ENCODE measurements at places on chromosomes 13 and 19. TPM values are rescaled to one million over a fixed set of nuclear protein-coding genes. Genes with fewer than 3 reads are reported as not detected.

- no peak for DNase-seq
These were observed 400.8 kb upstream of the ATXN8OS start for GRCh38 chr13:69706807-69707206.

DNA sequence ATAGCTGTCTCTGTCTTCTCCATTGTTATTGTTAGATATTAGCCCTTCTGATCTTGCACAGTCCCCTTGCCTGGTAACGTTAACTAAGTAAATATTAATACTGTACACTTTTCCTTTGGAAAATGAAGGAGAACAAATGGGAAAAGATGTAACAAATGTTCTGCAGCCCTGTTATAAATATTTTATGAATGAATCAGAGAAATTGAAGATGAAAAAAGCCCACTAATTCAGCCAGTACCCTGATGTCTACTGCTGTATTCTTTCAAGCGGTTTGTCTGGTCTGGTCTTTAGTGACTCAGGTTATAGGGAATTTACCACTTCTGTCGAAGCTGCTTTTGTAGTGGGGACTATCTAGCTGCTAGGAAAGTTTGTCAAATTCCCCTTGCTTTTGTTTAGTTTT lies 121.0 kb downstream of the COG6 start:
- no peak for DNase-seq

DNA sequence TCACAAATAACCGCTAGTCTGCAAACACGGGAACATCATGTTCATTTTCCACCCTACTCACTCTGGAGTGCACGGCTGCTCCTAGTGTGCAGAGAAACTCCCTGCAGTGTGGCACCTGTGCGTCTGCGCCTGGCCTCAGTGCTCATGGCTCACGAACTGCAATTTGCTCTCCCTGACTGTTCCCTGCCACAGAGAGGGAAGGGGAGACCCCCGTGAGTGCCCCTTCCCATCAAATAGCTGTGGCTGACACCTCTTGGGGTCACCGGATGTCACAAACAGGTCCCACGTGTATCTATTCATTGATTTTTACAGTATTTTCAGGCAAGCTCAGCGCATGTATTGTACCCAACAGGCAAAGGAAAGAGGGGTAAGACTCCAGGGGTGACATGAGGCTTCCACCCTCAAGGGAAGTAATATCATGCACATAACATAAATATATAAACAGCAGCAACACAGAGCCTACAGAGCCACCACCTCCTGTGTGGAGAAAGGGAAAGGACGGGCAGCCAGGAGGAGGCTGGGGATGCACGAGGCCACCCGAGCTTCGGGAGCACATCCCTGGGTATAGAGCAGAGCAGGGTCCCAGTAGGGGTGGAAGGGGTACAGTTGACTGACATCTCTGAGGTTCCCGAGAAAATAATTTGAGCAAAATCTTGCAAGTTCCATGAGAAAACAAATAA lies 140.3 kb upstream of the SOX1 start:
- no peak for DNase-seq

GRCh38 chr13:50277906-50278305 lies 262.7 kb downstream of the KCNRG start:
- DNase-seq, result no peak

DNA sequence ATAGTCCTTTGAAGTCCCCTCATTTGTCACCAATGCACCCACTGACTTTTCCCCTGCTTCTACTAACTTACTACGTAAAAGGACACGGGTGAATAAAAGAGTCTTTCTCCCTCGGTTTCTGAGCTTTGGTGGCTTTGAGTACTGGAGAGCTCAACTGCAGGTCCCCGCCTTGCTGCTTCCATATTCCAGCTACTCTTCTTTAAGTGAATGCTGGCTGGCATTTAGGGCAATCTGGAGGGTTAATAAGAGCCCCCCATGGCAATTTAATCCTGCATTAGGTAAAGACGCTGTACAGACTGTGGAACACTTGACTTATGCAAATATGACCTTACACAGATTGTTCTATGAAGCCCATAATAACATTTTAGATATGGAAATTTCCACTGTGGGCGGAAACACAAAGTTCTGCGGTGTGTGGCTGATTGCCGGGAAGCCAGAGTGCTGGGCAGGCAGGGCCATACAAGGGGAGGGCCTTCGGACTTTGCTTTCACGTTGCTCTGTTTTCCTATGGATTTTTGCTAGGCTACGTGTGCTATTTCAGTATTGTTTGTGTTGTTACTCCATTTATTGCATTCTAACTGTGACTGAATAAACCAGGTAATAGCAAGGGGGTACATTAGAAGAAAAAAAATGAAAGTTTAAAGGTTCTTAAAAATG lies 97.5 kb downstream of the SLC10A2 start:
- no peak for DNase-seq

The SMG9 gene
- 58.5 TPM for total RNA-seq

- DNase-seq, result no peak
These were observed 134.2 kb downstream of the TSHZ3 start for GRCh38 chr19:31214997-31215396.

- DNase-seq, result peak; percentile 12
These were observed 2700.2 kb downstream of the PCDH9 start for GRCh38 chr13:64529874-64530485.

The FBXO27 gene
- 1.8 TPM for total RNA-seq

The TRPM4 gene
- 25.1 TPM for total RNA-seq

- DNase-seq, result no peak
These were observed 132.5 kb downstream of the NALCN start for GRCh38 chr13:101283782-101284181.

GRCh38 chr13:94233401-94233800 lies 246.1 kb downstream of the DCT start:
- peak; percentile 59 for DNase-seq

The CEACAM20 gene
- total RNA-seq, result not detected

The PLEKHJ1 gene
- total RNA-seq, result 89.5 TPM

DNA sequence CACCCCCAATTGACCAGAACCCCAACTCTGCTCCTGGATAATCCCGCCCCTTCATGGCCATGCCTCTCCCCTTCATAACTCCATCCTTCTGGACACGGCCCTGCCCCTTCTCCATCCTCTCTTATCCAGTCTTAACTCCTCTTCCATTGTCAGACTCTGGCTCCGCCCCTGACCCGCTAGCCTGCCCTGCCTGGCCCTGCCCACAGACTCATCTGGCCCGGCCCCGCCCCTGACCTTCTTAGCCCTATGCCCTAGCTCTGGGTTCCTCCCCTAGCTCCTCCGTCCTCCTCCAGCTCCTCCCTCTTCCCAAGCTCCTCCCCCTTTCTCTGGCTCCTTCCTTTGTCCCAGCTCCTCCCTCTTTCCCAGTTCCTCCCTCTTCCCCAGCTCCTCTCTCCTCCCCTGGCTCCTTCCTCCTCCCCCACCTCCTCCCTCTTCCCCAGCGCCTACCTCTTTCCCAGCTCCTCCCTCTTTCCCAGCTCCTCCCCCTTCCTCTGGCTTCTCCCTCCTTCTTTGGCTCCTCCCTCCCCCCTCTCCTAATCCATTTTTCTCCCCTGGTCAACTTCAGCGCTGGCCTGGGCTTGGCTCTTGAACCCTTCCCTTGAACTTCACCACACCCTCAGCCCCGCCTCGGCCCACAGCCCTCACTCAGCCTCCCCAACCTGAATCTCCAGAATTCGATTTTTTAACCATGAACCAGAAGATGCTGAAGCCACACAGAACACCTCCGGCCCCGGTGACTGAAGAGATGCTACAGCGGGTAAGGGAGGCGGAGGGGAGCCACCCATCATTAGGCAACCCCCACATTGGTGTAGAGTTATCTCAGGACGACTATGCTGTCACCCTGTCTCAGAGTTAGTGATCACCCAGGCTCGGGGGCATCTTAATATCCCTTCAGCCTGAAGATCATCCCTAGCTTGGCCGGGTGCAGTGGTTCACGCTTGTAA lies 9.2 kb upstream of the ZNF358 start:
- peak; percentile 99 for DNase-seq

DNA sequence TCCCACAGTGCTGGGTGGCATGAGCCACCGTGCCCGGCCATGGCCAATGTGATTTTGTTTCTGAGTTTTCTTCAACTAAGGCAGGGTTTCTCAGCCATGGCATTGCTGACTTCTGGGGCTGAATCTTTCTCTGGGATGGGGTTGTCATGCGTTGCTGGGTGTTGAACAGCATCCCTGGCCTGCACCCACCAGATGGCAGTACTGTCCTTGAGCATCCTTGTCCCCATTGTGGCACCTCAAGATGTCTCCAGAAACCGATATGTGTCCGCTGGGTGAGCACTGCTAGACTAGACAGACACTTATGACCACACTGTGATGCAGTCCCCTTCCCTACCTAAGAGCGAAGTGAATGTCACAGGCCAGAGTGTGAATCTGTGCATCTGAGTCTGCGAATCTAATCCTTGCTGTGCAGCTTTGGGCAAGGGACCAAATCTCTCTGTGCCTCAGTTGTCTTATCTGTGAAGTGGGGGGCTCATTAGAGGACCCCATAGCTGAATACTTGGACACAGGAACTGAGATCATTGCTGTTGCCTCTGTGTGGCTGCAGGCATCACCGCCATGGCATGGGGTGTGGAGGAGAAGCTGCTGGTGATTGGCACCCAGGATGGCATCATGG lies 50.3 kb upstream of the SIN3B start:
- peak; percentile 68 for DNase-seq

The INAFM1 gene
- 32.3 TPM for total RNA-seq

The CGB7 gene
- total RNA-seq, result not detected

- no peak for DNase-seq
These were observed 18.1 kb downstream of the ESD start for GRCh38 chr13:46778890-46779289.

DNA sequence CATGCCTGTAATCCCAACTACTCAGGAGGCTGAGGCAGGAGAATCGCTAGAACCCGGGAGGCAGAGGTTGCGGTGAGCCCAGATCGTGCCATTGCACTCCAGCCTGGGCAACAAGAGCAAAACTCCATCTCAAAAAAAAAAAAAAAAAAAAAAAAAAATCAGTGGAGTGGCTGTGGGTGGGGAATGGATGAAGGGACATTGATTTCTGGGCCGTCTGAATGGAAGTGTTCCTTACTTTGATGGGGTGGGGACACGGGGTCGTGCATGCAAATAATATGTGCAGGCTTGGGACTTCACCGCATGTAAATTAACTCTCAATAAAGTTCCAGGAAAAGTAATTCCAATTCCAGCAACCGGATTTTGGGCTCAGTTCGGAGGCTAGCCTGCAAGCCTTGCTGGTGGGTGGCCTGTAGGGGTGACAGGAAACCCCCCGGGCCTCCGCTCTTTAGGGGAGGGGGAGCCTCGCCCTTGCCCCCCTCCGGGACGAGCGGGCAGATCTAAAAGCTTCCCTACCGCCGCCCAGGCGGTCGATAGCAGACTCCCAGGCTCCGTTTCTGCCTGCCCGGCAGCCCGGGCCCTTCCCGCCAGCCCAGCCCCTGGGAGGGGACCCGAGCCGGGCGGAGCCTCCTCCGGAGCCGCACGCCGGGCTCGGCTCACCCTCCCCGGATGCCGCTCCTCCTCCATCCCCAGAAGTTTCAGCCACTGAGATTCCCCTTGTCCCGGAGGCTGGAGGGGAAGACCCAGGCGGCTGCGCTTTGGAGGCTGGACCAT lies 48.0 kb upstream of the ADGRE5 start:
- DNase-seq, result peak; percentile 4

GRCh38 chr13:106355866-106356265 lies 179.6 kb downstream of the EFNB2 start:
- DNase-seq, result no peak

GRCh38 chr19:5680084-5680436 lies 256 bp downstream of the MICOS13 start:
- DNase-seq, result peak; percentile 55

DNA sequence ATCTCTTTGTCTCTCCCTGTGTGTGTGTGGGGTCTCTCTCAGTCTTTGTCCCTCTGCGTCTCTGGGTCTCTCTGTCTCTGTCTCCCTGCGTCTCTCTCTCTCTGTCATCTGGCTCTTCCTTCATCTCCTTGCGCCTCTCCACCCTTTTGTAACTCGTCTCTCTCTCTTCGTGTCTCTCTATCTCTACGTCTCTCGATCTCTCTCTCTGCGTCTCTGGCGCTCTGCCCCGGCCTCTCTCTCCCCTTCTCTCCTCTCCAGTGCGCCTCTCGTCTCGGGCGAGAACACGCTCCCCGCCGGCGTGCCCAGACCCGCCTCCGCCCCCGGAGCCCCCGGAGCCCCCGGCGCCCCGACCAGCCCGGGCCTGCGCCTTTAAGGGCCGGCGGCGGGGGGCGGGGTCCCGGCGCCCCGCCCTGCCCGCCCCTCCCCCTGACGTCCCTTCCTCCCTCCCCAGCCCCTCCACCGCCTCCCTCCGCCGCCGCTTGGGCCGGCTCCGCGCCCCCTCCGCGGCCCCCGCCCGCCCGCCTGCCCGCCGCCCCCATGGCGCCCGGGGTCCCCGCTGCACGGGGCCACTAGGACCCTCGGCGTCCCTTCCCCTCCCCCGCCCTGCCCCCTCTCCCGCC lies at the start of gene MARK4:
Gene MARK4, plus strand, starts transcription at position 440 of the 620 bp plus-strand sequence. CDS start 318 bp downstream, outside the sequence.
- peak; percentile 62 for DNase-seq

The STOML3 gene
- total RNA-seq, result not detected

The ZNF584 gene
- total RNA-seq, result 15.9 TPM

The ATP4A gene
- 2.2 TPM for total RNA-seq

- no peak for DNase-seq
These were observed 16.8 kb downstream of the ZNF431 start for GRCh38 chr19:21158523-21159135.

The PTH2 gene
- total RNA-seq, result not detected

The MIPEP gene
- 20.0 TPM for total RNA-seq

DNA sequence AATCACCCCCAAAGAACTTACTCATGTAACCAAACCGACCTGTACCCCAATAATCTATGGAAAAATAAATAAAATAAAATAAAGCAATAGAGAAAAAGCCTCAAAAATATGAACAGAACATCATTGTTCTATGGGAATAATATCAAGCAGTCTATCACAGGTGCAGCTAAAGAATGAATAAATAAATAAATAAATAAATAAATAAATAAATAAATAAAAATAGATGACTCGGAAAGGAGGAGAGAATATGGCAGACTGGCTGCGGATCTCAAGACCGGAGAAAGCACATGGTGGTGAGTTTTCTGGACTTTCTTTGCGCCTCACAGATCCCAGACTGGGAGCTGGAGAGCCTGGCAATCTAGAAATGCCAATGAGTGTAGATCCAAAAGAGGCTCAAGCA lies 22.4 kb upstream of the CEACAM20 start:
- no peak for DNase-seq

DNA sequence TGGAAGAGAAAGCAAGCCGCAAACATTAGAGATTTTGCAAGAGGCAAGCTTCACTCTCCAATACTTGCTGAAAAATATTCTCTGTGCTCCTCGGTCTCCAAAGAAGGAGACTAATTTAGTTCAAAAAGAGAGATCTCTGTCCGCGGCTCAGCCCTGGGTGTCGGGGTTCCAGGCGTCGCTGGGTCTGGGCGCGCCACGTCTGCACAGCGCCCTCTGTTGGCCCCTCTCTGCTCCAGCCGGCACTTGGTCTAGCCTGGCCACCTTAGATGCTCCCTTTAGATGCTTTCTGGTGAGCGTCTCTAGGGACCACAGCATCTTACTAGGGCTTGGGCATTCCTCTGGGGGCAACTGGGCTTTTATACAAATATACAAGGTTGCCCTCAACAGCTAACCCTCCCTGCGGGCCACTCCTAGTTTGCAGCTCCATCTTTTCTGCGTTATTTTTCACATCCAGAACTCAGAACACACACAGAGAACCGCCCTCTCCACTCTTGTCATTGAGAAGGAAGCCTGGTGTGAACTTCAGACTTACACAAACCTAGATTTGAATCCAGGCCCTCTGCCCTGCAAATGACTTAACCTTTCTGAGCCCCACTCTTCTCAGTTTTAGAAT lies 78.3 kb downstream of the CYSLTR2 start:
- peak; percentile 61 for DNase-seq

The FUT1 gene
- total RNA-seq, result 2.2 TPM
